Activated CD4-positive, alpha-beta T cell treated with anti-CD3 and anti-CD28 coated beads for 36 hours (primary cell): ENCODE measurements at places on chromosomes 2 and 18.

GRCh38 chr2:41992671-41993434 lies 55.0 kb upstream of the PKDCC start:
- no peak for DNase-seq

DNA sequence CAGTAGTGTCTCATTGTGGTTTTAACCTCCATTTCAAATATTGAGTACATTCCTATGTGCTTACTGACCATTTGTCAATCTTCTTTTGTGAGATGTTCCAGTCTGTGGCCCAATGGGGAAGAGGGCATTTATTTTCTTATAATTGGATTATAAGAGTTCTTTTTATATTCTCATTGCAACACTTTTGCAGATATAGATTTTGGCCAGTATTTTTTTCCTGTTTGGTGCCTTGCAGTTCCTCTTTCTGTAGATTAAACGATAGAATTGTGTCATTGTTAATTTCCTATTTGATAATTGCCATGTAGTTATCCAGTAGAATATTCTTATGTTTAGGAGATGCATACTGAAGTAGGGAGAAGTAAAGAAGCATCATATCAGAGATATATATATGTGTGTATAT lies 56.4 kb upstream of the CYTIP start:
- DNase-seq = no peak

DNA sequence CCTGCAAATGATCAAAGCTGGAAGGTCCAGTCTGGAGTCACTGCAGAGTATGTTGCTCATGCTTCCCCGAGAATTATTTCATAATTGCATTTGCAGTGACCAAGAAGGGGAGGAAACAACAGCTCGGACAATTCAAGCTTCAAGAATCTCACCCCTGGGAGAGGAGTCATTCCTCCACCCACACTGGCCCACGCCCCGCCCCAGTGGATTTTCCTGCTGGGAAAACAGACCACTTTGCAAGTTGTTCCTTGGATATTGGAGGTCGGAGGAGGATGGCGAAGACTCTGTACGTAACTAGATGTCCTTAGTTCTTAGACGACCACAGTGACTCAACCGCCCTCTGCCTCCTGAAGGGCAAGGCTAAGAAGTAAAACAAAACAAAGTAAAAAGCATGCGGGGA lies 159.4 kb downstream of the TPO start:
- no peak for DNase-seq

DNA sequence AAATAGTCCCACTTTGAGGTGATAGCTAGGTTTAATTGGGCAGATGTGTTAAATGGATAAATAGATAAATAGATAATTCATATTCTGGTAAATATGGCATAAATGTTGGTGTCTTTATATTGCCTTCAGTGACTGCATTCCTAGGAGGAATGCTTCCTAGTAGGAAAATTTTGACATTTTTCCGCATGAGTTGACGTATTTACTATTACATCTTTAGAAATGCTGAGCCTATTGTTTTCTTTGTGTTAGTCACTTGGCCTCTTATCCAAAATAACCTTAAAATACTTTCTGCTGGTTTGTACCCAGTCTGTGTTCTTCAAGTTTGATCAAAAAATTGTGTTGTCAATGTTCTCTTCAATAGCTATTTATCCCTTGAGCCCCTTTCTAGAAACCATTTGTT lies 495.6 kb upstream of the ZEB2 start:
- DNase-seq = no peak

GRCh38 chr18:48815581-48816324 lies 135.0 kb downstream of the SMAD7 start:
- DNase-seq = peak; percentile 15

DNA sequence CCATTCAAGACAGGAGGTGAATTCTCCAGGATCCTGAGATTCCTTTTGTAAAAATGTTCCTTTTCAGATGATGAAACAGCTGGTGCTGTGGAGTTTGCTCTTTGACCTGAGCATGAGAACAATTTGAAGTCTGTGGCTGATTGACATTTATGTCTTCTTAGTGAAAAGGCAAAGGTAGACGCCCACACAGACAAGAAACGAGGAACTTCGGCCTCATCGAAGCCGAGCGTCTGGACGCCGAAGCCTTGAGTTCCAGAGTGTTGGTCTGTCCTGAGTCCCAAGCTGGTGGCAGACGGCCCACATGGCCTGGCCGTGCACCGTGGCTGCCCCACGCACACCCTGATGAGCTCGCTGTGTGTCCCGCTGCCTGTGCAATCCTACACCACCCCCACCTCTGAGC lies 20.7 kb upstream of the SNTG2 start:
- DNase-seq = no peak

DNA sequence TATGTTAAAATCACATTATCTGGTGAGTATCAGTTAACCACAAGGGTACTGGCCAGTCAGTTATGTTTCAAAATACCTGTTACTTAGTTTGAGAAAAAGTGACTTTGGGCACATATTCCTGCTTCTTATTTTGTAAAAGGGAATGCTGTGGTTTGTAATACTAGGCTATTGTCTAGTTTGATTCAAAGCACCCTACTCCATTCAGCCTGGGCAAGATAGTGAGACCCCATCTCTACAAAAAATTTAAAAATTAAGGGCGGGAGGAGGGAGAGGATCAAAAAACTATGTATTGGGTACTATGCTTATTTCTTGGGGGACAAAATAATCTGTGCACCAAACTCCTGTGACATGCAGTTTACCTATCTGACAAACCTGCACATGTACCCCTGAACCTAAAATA lies 18.9 kb downstream of the MBD5 start:
- no peak for DNase-seq

GRCh38 chr2:73134471-73134870 lies 21.7 kb upstream of the RAB11FIP5 start:
- no peak for DNase-seq

GRCh38 chr2:135952891-135953290 lies 32.5 kb downstream of the DARS1 start:
- no peak for DNase-seq

GRCh38 chr18:59008302-59008974 lies 131.2 kb upstream of the SEC11C start:
- DNase-seq = no peak

DNA sequence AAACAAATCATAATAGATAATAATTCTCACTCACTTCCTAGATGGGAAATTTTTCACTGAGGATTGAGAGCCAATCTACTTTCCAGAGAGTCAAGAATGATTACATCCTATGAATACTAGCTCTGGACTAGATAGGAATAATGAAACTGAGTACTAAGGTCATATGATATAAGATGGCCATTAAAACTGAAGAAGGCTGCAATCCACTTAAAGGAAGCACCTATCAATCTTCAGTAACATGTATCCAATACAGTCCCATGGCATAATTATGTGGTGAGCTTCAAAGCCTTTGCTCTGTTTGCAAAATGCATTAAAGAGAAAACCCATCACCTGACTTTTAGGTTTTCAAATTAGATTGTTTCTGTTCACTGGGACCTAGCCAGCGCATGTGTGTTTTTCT lies 398.0 kb upstream of the MEIS1 start:
- DNase-seq = no peak

GRCh38 chr2:223905996-223906395 lies 39.1 kb downstream of the WDFY1 start:
- DNase-seq = no peak

GRCh38 chr18:339200-339599 lies 71.4 kb upstream of the THOC1 start:
- DNase-seq = no peak

DNA sequence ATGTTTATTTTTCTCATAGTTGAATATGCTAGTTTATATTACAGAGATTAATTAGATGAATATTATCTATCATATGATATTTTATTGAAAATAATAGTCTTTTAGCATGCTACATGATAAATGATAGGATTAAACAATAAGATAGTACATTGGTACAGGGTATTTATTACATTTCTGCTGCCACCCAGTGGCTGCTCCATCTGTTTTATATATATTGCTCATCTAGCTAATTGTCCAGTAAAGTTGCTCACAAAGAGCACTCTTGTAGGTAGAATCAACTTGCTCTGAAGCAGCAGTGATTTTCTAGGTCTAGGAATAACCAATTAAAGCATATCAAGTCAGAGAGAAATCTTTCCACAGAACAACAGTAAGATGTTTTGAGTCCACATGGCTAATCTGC lies 183.3 kb downstream of the ASXL3 start:
- no peak for DNase-seq

DNA sequence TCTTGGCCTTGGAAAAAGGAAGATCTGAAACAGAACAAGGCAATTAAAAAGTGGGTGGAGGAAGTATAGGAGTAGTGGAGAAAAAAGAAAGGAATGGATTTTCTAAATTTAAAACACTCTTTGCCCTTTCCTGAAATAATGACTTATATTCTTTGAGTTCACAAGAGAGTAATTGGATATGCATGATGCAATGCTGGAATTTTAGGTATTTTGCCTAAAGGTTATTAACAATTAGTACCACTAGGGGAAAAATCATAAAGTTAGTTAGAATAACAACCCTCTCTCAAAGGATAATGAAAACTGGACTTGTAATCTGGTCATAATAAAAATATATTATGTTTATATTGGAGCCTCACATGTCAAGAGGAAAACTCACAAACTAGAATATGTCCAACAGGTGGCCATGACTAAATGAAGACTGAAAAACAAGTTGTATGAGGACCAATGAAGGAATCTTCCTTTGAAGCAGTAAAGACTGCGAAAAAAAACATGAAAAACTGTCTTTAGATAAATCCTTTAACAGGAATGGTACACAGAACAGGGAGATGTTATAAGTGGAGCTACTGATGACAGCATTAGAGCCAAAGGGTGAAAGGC lies 281.8 kb downstream of the NCKAP5 start:
- no peak for DNase-seq

- DNase-seq = no peak
Observed at GRCh38 chr2:216535454-216535995, 36.9 kb downstream of the RPL37A start.

DNA sequence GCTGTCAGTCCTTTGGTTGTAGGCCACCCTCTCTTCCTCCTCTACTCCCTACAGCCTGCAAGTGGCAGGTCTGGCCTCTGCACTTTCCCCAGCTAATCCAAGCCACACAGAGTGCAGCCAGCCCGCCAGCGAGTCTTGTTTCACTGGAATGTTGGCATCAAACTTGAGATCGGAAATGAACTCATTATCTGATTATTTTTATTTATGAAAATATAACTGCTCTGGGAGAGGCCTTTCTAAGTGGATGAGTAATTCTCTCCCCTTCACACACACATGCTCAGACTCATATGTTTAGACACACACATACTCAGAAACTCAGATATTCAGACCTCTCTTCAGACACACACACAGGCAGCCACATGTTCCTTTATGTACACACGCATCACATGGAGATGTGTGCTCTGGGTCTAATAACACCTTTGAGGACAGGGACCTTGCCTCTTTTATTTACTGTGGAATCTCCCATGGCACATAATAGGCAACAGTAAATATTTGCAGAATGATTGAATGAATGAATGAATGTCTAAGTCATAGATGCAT lies 151.3 kb downstream of the ZFP36L2 start:
- no peak for DNase-seq

DNA sequence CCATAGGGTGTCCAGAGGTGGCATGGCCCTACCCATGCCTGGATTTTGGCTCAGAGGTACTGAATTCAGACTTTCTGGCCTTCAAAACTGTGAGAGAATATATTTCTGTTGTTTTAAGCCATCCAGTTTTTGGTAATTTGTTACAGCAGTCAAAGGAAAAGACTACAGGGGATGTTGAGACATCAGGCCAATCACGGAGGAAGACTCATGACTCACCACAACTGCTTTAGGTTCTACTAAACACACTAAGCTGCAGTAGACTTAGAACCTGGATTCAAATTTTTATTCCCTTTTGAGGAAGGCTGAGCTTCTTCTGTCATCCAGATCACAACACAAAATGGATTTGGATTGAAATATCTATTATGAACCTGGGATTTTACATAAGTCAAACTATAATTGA lies 12.0 kb upstream of the C2orf66 start:
- DNase-seq = no peak

DNA sequence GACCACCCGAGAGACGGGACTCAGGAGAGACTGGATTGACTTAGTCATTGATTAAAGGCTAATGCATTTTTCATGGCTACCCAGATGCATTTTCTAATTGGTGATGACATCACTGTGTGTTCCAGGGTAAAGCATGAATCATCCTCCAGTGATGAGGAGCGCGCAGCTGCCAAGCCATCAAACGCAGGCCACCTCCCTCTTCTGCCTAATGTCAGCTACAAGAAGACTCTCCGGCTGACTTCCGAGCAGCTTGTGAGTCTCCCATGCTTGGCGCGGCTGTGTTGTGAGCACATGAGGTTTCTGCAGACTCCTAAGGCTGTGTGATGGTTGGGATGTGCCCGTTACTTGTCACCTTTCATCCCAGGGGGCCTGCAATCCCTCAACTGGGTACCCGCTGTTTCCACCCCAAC lies 56.4 kb downstream of the LPIN1 start:
- no peak for DNase-seq

DNA sequence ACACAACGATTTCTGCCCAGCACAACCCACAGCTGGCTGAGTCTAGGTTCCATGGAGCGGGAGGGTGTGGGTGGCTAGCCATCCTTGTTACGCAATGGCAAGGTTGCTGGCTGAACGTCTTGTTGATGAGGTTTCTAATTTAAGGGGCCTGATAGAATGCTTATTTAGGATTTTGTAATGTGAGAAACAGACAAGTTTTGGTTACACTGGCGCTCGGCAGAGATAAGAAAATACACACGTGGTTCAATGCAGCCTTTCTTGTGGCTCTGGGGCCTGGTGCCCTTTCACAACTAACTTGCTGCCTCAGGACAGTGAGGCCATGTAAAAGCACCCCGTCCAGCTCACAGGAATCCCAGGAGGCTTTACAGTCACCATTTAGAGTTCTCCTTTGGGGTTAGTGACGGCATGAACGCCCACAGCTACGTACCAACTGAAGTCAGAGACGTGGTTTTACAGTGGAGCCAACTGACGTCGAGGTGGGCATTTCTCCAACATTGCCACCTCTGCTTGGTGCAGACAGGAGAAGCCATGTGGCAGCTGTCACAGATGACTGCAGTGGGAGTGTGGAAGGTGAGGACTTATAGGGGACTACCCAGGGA lies 29.7 kb upstream of the PIEZO2 start:
- DNase-seq = no peak

DNA sequence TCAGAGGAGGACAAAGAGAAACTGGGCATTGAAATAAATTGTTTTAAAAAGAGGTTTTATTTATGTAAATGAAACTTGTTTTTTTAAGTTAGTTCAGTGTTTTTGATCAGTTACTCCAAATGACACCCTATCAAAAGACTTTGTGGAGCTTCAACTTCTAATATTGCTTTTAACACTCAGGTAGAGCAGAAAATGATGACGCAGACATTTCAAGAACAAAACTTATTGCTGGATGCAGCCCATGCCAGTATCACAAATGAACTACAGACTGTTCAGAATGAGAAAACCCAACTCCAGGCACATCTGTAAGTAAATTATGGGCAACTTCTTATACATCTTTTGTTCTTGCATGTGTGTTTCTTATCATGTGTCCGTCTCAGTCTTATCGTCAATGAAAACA lies 36.4 kb downstream of the CCDC150 start:
- DNase-seq = no peak

DNA sequence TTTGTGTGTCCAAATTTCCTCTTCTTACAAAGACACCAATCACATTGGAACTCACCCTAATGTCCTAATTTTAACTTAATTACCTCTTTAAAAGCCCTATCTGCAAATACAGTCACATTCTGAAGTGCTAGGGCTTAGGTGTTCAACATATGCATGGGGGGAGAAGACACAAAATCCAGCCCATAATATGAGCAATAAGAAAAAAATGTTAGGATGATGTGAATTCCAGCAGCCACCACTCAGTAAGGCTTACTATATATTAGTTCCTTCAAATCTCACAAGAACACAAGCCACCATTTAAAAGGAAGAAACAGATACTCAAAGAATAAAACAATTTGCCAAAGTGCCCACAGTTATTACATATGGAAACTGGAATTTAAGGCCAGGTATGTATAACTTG lies 285.7 kb downstream of the EPHA4 start:
- DNase-seq = no peak

GRCh38 chr2:128327180-128327964 lies 8.7 kb upstream of the HS6ST1 start:
- no peak for DNase-seq
